ENCODE measurements at places on chromosomes 3 and 15.

DNA sequence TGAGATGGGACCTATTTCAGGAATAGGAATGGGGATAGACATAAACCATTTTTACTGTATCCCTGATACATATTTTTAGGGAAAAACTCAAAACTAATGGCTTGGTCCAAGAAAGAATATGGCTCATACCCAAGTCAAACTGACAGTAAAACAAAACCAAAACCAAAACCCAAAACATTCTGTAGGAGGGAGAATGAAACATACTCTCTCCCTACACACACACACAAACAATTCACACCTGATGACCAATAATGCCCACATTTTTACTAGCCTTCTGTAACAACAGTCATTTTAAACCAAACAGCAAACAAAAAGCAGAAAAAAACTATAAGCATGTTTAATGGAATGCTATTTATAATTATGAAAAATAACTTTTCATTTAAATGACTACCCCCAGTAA lies 74.9 kb downstream of the NBEAL2 start:
- no peak for DNase-seq

DNA sequence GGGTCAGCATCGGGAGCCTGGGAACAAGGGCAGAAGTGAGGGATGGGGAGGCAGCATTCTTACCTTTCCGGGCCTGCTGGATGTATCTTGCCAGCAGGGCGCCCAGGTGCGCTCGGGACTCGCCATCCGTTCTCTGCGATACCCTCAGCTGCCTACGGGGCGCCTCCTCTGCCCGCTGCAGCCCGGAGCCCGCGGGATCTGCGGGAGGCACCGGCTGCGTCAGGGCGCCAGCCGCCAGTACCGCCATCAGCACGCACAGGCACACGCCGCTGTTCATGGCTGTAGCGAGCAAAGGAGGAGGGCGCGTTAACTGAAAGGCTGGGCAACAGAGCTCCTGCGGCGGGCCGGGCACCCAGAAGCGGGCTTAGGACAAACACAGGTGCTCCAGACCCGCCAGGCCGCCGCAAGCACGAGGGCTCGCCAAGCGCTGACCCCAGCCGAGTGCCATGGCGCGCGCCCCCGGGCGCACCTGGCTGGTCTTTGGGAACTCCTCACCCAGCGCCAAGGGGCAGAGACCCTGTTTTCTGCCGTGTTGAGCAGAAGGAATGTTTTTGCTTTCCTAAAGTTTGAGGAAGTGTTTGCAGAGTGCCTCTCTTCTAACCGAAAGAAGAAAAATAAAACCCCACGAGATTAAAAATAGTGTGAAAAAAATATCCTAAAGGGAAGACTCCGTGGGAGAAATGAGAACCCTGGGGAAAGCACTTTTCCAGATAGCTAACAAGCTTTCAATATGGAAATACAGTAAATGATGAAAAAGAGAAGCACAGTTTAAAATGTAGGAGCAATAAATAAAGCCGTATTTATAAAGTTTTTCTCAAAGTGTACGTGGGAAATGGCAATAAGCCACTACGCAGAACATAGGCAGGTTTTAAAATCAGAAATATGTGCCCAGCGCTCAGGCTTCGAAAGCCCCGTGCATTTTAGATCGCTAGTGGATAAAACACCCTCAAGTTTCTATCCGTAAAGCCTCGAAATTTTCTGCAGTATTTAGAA lies 2.3 kb downstream of the CCK start:
- no peak for DNase-seq

- DNase-seq: no peak
Measured at GRCh38 chr3:70053293-70053692, 53.8 kb downstream of the SAMMSON start.

- no peak for DNase-seq
Measured at GRCh38 chr3:148964809-148965208, 26.5 kb upstream of the GYG1 start.

- no peak for DNase-seq
Measured at GRCh38 chr3:172373912-172374311, 74.3 kb downstream of the GHSR start.

- DNase-seq: no peak
Measured at GRCh38 chr3:134087060-134087974, 57.6 kb upstream of the SLCO2A1 start.

DNA sequence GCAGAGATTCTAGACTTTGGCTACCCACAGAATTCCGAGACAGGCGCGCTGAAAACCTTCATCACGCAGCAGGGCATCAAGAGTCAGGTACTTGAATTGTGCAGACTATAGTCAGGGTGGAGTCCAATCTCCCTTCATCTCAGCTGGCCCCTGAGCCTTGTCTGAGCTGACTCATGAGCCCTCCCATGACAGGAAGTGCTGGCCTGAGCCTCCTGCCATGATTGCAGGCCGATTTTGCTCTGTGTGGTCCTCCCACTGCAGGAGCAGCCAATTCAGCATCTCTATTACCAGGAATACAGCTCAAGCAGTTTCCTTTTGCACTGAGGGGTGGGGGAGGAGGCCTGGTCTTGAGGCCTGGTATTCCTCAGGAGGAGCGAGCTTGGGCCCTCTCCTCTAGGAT lies 5.5 kb downstream of the AP2M1 start:
- no peak for DNase-seq

DNA sequence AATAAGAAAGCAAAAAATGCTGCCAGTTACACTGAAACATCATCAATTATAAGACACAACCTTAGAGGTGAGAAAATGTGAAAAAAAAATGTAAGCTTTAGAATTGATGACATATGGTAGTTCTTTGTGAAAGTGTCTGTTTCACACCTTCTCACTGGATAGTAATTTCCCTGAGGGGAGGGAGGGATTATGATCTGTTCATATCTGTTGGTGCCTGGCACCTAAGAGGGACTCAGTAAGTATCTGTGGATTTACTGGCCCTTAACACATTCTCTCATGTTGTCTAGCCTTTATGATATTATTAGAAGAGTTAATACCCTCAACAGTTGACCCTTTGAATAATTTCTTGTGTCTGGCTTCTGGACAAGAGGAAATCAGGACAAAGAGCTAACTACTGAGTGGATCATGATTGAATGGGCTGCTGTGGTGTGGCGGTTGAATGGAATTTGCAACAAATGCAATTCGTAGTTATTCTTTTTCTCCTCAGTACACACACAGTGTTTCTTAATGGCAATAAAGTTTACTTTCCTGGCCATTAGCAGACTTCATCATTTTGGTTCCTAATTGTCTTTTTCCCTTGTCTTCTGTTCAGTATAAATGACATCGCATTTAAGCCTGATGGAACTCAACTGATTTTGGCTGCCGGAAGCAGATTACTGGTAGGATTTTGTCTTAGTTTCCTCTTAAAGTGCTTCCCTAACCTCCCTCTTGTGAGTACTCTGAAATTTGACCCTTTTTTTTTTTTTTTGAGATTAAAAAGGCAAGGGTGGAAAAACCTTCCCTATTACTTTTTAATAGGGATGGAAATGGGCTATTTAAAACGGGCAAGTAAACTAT lies 9.5 kb downstream of the IFT122 start:
- DNase-seq: no peak

DNA sequence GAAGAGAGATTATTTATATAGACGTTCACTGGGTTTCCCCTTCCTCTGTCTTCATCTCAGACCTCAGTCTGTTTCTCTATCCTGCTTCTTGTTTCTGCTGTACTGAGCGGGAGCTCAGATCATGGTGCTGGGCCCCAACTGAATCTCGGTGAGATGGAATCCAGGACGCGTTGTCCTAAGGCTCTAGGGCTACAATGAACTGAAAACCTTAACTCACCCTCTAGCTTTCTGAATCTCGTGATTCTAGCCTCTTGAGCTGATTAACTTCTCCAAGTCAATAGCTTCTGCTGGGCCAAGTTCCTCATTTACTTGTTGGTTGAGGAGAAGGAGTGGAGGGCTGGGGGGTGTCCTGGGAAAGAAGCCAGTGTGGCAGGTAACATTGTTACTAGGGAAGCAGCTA lies 32.7 kb upstream of the MAP3K13 start:
- no peak for DNase-seq

GRCh38 chr15:68589053-68589452 lies 10.3 kb downstream of the CORO2B start:
- no peak for DNase-seq

DNA sequence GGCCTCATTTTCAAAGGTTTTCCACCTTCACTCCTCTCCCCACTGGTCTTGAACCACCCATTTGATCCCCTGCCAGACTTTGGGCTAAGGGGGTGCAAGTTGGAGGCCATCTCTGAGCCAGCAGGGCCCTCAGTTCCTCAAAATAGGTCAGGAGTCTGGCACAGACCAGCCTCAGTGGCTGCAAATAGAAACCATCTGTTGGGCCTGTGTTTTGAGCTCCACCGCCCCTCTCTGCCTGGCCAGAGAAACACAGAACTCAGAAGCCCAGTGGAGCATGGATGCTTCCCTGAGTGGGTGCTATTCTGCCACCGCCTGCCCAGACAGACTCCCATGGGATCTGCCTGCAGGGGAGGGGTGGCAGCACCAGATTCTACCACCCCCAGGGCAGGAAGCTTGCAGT lies 56.3 kb downstream of the CORO2B start:
- DNase-seq: peak; percentile 60

GRCh38 chr15:81002331-81003096 lies 1.8 kb downstream of the TLNRD1 start:
- no peak for DNase-seq

GRCh38 chr15:47663101-47663500 lies 54.2 kb upstream of the SEMA6D start:
- no peak for DNase-seq

- no peak for DNase-seq
Measured at GRCh38 chr3:37956723-37957538, 33.7 kb upstream of the VILL start.

DNA sequence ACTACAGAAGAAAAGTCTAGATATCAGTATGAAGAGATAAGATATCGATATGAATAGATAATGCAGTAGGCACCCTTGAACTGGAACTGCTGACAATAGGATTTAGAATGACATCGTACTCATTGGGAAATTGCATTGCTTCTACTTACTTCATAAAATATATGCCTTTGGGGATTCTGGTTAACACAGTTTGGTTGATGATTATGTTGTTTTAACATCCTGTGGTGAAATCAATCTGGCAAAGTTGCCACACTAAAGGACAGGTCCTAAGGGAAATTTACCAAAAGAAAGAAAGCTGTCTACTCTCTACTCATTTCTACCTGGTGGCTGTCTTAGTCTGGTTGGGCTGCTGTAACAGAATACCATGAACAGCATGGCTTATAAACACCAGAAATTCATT lies 417.4 kb upstream of the DPH6 start:
- DNase-seq: no peak

DNA sequence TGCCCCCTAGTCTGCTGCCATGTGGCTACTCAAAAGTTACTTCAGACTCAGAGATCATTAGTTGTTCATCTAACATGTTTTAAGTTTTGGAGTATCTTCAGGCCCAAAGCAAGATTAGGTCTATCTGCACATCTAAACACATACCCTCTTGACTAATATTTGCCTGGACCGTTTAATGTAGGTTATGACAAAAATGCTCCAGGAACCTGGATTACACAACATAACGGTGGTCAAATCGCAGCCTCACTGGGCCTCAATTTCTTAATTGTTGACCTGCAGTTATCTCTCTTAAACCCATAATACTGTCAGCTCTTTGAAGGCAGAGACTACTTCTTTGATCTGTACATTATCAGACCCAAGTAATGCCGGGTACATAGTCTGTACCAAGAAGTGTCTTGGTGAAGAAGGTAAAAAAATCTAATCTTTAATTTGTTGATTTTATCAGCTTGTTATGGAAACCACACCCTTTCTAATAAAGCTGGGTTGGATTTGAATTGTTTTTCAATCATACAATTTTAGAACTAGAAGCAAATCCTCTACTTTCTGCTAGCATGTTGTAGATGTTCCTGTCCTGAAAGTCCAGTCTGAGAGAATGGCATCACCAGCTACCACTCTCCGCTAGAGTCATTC lies 3.6 kb downstream of the SNRK start:
- no peak for DNase-seq

GRCh38 chr3:146640955-146641867 lies 36.1 kb upstream of the PLSCR5 start:
- DNase-seq: peak; percentile 22

DNA sequence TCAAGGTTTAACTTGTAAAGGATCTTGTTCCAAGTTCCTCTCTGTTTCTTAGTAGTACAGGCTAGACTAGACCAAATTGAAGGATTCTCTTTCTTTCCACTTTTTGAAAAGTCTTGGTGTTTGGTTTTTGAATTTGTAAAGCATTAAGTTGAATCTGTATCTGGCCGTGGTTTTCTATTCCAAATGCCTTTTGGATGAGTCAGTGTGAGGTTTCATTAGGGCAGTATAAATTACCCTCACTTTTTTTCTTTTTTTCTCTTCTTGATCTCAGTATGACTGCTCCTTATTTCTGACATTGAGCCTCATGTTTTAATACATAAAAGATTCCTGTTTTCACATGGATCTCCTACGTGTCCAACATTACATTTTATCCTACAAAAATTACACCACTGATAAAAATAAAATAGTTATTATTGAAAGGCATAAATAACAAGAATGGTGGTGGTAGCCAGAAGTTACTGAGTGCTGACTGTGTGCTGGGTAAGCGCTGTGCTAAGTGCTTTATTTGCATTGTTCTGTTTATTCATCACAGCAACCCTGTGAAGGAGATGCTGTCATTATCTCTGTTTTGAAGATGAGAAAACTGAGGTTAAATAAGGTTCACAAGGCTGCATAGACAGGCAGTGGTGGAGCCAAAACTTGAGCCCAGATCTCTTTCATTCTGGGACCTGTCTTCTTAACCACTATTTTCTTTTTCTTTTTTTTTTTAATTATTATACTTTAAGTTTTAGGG lies 48.3 kb downstream of the MITF start:
- DNase-seq: no peak

DNA sequence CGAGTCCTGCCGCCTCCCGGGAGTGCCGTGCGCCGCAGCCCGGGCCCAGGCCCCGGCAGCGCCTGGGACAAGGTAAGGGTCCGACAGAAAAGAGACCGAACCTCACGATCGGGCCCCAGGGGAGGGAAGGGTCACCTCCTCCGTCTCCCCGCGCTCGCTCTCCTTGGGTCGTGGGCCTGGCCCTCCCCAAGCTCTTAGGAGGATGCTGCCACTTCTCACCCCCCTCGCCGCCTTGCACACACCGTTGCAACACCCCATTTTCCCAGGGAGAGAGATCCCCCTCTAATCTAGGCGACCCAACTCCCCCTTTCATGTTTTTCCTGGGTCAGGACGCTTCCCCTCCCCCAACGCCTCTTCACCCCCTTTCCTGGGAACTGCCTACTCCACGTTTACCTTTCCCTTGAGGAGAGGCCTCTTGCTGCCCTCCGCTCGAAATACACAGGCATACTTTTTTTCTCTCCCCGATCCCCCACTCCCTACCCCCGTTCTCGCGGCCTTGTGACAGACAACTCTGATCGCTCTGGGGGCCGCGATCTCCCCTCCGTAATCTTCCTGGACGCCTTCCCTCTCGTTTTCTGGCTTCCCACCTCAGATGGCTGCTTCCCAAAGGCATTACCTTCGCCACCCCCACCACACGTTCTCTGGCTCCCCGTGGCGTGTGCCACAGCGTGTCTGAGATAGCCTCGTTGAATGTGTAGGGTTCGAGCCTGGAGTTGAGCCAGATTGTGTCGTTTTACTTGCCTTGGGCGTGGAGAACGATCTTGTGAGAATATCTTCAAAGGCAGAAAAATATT lies 688 bp downstream of the SETD5 start:
- peak; percentile 14 for DNase-seq

- DNase-seq: no peak
Measured at GRCh38 chr3:121768452-121768851, 18.9 kb upstream of the GOLGB1 start.

All from NCI-H446 treated with DMSO at 0.1 percent for 48 hours (cell line).